Stimulated activated CD4-positive, alpha-beta T cell treated with anti-CD3 and anti-CD28 coated beads, TNF-alpha, amount 100 ng/mL, for 1 hour (primary cell): ENCODE measurements at places on chromosomes 6 and 20.

GRCh38 chr6:133542056-133542821 is 301.1 kb downstream of the EYA4 start:
- DNase-seq: no peak

- no peak for DNase-seq
These were observed 49.4 kb downstream of the SEL1L2 start for GRCh38 chr20:13941031-13941430.

DNA sequence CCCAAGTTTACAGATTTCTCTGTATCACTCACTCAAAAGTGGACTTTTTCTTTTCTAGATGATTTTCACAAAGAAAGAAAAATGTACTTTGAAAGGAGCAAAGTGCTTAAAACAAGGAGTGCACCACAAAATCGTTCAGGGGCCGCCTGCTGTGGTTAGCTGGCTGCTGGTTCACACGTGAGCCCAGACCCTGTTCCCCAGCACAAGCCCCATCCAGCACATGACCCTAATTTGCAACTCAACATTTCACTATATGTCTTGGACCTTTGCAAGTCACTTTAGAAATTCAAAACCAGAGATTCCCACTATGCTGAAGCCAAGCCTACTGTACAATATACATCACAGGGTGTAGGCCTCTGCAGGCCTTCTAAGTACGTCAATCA is 95.5 kb upstream of the NHSL1 start:
- no peak for DNase-seq

- DNase-seq: no peak
These were observed 359.2 kb downstream of the CDKAL1 start for GRCh38 chr6:20893412-20893811.

DNA sequence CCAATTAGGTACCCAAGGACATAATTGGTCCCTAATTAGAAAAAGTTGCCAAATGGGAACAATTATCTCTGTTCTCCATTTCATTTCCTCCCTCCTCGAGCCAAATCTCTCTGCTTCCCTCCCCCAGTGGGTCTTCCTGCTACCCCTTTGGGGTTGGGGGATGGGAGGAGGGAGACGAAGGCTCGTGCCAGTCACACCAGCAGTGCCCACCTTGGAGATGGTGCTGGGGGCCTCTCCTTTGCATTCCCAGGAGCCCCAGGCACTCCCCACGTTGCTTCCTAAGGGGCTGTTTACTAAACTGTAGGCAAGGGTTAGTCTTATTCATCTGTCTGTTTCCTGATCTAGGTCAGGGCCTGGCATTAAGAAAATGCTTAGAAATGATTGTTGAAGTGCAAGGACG is 33.1 kb downstream of the MDFI start:
- no peak for DNase-seq

- no peak for DNase-seq
These were observed 163.3 kb downstream of the ARHGAP18 start for GRCh38 chr6:129546702-129547101.

- no peak for DNase-seq
These were observed 70.7 kb downstream of the GFRAL start for GRCh38 chr6:55397986-55398385.

GRCh38 chr6:160284575-160284974 is 26.0 kb upstream of the SLC22A2 start:
- DNase-seq: no peak

- DNase-seq: no peak
These were observed 88.2 kb upstream of the FAM83B start for GRCh38 chr6:54758340-54758739.

DNA sequence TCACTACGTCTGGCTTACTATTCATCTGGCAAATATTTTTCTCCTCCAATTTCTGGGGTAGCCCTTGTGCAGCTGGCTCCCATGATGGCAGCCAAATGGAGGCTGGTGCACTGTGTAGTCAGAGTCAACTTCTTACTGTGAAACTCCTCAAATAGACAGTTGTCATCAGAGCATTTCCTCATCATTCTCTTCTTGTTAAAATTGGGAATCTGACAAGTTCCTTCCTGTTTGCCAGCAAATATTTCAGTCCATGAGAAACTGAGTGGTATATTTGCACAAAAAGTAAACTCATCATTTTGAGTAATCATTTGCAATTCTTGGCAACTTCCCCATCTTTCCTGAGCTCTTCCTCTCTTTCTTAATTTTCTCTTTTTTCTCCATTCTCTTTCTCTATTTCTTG is 394.9 kb upstream of the RGS17 start:
- no peak for DNase-seq

GRCh38 chr6:139134064-139134395 is 850 bp upstream of the HECA start:
- DNase-seq: no peak
